AG08395 (cell line): ENCODE measurements at places on chromosomes 11 and 22.
A peak's percentile ranks its signal among the peaks of the same experiment; 100 is the strongest.

- no peak for DNase-seq
Observed at GRCh38 chr11:10993186-10993585, 135.3 kb upstream of the ZBED5 start.

DNA sequence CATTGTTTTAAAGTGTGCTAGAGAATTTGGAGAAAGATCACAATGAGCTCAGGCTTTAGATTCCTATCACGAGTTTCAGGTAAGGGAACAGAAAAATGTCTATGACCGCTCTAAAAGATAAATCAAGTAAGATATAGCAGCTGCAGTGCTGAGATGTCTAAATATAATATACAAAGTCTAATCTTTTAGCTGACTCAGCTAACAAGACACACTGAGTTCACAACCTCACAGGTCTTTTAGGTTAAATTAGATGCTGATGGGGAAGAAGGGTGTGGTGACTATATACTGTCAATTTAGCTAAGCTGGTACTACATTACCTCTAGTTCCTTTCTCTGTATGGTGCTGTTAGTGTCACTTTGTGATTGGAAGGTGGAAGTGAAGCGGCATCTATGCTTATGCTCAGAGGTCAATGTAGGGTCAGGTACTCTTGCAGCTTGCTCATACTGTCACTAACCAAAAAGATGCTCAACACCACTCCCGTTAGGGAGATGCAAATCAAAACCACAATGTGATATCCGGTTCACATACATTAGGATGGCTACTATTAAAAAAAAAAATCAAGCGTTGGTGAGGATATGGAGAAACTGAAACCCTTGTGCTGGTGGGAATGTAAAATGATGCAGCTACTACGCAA lies 283.5 kb downstream of the SWAP70 start:
- DNase-seq = no peak

DNA sequence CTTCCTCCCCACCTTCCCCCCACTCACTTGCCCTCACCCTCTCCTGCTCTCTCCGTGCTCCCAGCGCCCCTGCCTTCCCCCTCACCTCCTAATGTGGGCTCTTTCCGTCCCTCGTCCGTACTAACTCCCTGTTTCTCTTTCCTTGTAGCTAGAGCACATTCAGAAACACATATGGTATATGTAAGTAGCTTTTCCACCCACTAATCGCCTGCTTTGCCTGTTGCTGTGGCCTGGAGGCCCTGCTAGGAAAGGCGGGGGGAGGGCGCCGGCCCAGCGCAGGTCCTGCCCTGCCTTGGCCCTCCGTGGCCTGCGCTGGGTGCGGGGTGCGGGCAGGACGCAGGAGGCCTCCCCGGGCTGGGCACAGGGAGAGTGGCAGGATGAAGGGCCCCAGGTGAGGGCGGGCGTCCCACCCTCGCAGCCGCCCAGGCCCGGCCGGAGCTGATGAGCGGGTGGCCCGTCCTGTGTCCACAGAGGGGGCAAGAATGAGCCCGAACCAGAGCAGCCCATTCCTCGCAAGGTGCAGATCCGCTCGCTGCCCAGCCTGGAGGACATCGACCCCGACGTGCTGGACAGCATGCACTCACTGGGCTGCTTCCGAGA lies 41.7 kb downstream of the MOB2 start:
- no peak for DNase-seq

- peak; percentile 88 for DNase-seq
Observed at GRCh38 chr11:94909371-94909820, 64.0 kb downstream of the CWC15 start.

GRCh38 chr22:40491990-40492631 lies 121.7 kb downstream of the SGSM3 start:
- DNase-seq = peak; percentile 10

DNA sequence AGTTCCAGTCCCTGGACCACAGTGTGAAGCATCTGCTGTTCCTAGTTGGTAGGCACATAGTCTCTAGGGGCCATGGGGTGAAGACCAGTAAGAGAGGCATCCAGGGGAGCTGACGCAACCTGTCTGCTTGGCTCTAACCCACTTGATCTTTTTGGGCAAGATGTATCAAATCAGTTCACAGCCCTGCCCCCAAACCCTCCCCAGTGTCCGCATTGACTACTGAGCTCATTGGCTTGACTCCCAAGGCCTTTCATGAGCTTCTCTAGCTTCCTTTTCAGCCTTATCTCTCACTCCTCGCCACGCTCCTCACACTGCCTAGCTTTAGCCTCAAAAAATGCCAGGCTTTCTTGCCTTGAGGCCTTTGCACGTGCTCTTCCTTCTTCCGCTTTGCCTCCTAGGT lies 29.7 kb upstream of the ABCC8 start:
- DNase-seq = no peak

DNA sequence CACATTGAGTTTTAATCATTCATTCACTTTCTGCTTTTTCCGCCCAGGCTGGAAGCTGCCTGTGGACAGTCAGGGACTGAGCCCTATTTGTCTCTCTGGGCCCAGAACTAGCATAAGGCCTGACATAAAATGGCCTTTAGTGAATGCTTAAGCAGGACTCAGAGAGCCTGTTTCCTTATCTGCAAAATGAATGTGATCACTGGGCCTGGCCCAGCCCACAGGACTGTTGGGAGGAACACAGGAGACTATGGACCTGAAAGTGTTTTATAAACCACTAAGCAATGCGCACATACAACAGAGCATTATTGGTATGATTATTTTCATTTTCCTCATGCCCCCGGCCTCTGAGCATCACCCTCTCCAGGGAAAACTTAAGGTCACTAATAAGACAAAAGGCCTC lies 3.9 kb upstream of the MYH9 start:
- DNase-seq = no peak

- DNase-seq = no peak
Observed at GRCh38 chr11:94866936-94867795, 99.0 kb downstream of the AMOTL1 start.

- no peak for DNase-seq
Observed at GRCh38 chr11:68661014-68661413, 23.3 kb upstream of the GAL start.

- no peak for DNase-seq
Observed at GRCh38 chr11:120606211-120607010, 94.9 kb downstream of the GRIK4 start.

DNA sequence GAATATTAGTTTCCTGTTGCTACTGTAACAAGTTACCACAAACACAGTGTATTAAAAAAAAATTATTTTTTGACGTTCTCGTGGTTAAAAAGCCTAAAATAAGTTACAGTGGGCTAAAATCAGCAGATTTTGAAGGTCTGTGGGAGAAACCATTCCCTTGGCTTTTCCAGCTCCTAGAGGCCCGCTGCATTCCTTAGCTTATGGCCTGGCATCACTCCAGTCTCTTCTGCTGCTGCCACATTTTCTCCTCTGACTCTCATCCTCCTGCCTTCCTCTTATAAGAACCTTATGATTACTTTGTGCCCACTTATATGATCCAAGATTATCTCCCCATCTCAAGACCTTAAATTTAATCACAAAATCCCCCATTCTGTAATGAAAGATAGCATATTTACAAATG lies 392.7 kb downstream of the GUCY1A2 start:
- DNase-seq = no peak

- no peak for DNase-seq
Observed at GRCh38 chr22:42959576-42960509, 55.1 kb downstream of the PACSIN2 start.

GRCh38 chr11:91822805-91823204 lies 401.8 kb upstream of the FAT3 start:
- no peak for DNase-seq

GRCh38 chr11:32153747-32154146 lies 62.9 kb downstream of the RCN1 start:
- no peak for DNase-seq

DNA sequence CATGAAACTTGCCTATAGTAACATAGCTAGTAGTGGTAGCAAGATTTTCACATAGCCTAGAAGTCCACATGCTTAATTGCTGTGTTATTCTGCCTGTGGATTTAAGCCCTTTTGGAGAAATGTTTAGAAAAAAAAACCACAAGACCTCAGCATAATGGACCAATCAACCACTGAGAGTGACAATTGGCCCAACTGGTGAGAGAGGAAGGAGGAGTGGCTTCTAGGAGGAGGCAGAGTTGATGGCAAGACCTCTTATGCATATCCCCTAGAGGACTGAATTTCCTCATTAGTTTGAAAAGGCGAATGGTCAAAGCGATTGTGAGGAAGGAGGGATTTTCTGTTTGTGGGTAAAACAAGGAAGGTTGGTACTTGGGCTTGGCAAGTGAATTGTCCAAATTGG lies 30.6 kb downstream of the NNMT start:
- no peak for DNase-seq

- no peak for DNase-seq
Observed at GRCh38 chr11:65077451-65077850, 6.4 kb downstream of the CDCA5 start.

DNA sequence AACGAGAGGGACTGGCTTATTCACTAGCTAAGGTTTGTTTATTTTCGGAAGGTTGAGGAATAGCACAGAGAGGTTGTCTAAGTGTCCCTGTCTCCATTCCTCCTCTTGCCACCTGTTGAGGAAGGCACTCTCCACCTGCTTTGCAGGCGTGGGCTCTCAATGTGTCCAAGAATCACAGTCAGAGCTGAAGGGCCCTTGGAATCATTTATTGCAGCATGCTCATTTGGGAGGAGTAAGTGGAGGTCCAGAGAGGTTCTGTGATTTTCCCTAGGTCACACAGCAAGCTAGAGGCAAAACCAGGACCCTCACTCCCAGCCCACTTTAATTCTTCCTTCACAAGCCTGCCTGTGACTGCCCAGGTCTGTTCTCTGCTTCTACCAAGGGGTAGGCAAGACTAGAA lies 21.3 kb downstream of the ZBTB16 start:
- DNase-seq = no peak

DNA sequence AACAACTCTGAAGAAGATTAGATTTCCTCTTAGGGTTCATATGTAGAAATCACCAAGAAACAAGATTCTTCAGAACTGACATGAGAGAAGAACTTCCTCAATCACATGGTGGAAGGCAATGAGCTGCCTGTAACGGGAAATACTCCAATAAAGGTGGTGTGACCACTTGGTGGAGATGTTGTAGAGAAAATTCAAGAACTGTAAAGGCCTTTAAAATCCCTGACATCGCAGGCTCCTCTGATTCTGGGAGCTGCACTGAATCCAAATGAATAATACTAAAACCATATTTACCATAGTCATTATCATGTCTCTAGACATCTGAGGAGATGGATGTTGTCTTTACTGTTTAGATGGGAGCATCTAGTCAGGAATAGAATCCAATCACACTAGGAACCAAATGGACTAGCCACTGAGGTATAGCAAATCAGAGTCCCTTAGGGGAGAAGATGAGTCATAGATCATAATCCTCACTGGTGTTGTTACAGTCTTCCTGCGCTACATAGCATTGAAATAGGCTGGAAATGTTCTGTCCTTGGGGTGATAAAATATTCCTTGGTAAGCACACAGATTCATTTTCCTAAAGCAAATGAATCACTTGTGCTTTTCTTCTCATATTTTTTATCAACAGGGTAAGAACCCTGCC lies 321.6 kb upstream of the TENM4 start:
- DNase-seq = no peak

DNA sequence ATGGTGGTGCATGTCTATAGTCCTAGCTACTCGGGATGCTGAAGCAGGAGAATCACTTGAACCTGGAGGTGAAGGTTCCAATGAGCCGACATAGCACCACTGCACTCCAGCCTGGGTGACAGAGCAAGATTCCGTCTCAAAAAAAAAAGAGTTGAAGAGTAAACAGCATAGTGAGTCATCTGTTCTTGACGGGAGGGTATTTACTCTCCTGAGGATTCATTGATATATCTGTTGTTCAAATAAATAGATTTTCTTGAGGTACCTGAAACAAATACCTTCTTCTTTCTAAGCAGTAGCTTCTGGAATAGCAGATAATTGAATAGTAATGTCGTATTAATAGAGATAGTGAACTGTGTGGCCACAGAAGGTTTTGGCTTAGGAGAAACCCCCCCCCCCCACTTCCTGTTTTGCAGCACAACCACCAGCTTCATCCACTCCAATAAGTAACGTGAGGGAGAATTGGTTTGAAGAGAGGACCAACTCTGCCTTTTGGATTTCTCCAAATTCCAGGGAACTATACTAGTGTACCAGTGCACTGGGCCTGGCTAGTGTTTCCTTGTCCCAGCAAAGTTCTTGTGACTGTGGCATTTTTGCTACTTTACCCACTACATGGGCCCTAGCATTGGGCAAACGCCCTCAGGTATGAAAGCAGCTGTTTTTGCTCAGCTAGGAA lies 90.0 kb downstream of the PRMT3 start:
- DNase-seq = no peak

GRCh38 chr22:33271390-33272161 lies 213.4 kb upstream of the SYN3 start:
- DNase-seq = no peak

DNA sequence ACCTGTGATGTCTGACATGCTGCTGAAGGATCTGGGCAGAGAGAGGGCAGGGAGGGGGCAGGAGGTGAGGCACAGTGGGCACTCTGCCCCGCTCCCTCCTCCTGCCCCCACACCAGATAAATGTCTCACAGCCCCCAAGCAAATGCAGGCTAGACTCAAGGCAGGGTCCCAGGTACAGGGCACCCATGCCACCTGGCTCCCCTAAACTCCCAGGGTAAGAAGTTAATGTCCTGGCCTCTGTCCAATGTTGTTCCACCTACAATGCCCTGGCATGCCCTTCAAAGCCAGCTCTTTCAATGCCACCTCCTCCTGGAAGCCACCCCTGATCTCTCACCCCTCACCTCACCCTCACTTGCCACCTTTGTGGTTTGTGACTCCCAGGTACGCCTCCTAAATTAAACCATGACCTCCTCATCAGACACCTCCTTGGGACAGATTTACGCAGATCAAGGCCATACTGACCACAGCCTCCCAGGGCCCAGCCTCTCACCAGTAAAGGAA lies 16.0 kb downstream of the CARD10 start:
- DNase-seq = no peak

- no peak for DNase-seq
Observed at GRCh38 chr22:40525250-40525884, 111.2 kb downstream of the MRTFA start.

GRCh38 chr11:29333993-29334775 lies 682.6 kb downstream of the KCNA4 start:
- peak; percentile 61 for DNase-seq

GRCh38 chr11:67634366-67635230 lies 4.9 kb upstream of the NUDT8 start:
- DNase-seq = no peak
